ENCODE measurements at places on chromosomes 7 and 10.

DNA sequence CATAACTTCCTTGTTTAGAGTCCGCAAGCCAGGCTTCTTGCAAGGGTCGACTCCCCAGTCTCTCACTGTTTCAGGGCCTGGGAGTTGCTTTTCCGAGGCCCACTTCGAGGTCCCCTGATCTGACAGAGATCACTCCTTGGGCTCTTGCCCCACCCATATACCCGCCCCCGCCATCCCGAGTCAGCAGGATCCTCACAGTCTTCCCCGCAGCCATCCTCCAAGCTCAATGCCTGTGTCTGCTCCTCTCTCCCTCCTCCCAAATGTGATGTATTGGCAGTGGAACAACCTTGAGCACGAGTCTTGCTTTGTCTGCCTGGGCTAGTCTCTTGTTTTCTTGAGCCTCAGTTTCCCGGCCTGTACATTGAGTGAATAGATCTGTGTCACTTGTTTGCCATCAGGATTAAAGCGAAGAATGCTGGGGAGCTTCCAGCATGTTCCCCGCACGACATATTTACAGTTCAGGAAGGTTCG is 2.4 kb upstream of the HMX2 start:
- no peak for DNase-seq

- no peak for DNase-seq
These were observed 165.5 kb downstream of the CPED1 start for GRCh38 chr7:121153995-121154394.

GRCh38 chr10:16646181-16647059 is 124.7 kb upstream of the C1QL3 start:
- peak; percentile 26 for DNase-seq

DNA sequence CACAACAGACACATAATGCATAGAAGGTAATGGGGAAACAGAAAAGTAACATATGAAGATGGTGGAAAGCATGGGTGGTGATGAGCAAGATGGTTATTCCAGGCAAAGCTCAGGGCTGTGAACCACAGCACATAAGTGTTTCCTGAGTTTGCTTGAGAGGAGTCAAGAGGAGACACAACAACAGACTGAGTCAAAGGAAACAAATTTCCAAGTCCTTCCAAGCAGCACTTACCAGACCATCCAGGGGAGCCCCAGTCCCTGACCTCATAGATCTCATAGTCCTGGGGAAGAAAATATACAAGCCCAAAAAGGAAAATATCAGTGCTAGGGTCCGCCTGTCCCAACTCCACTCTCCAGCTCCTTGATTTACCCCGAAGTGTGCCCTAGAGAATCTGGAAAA is 216.6 kb upstream of the FZD1 start:
- DNase-seq: no peak
